Fibroblast of skin of left biceps (primary cell): ENCODE measurements at places on chromosomes 13 and 19.

DNA sequence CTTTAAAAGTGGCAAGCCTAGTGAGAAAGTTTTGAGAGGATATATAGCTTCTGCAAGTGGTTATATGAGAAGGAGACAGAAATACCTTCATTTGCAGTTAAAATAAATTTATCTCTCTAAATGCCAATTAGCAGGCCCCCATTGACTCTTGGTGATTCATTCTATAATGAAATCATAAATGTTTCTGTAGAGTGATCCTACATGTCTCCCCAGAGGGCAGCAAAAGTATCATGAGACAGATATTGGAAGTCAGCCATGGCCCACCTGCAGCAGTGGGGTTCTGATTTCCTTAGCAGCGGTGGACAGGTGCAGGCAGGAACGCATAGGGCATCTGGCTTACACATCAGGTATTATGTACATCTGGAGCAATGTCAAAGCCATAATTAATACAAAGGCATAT, 385.4 kb upstream of the SLC10A2 start:
- no peak for DNase-seq

DNA sequence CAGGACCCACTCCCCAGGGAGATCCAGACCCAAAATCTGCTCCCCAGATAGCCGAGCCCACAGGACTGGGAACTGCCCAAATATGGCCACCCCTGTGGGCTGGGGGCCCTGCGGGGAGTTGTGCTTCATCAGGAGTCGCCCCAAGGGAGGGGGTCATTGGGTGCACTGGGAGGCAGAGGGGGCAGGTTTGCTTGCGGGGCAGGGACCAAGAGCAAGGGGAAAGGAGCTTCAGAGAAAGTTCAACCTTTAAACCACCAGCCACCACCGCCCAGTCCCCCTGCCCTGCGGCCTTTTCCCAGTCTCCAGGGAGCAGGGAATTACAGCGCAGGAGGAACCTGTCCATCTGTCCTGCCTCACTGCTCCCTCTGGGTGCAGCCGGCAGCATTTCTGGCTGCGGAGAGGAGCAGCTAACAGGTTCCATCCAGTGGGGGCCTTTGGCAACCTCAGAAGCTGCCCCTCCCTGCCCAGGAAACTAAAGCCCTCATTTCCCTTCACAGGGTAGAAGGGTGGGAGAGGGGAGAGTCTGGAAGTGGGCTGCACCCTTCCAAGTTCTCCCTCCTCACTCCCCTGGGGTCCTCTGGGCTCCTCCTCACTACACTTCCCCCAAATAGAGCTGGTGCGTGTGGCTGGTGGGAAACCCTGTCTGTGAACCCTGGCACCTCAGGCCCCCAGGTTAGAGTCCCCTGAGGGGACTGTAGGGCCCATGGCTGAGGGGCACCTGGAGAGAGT, 13.8 kb upstream of the ASF1B start:
- no peak for DNase-seq

DNA sequence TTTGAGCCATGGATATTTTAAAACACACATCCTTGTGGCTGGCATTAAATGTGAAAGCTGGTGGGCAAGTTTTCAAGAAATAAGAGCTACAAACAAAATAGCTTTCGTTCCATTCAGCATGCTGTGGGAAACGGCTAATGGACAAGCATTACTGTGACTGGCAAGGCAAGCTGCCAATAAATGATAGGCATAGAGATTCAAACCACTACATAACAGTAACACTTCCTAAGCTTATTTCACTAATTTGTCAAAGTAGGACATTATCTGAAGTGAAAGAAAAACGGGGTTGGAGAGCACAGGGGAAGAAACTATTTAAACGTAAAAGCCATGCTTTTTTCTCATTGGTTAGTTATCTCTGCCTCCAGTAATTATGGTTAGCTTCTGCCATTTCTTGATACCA, 26.0 kb downstream of the OBI1 start:
- no peak for DNase-seq

DNA sequence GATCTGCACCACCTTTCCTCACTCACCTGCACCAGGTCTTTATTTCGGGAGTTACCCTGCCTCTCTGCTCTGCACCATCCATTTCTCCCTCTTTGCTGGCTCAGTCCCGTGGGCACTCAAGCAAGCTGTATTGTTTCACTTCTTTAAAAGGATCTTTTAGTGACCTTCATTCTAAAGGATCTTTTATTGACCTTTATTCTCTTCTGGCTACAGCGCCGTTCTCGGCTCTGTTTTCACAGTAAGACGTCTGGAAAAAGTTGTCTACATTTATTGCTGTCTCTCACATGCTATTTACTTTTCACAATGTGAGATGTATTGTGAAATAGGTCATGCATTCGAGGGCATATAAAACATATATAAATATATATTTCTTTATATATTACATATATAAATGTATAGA, 35.6 kb upstream of the ARGLU1 start:
- DNase-seq: no peak

DNA sequence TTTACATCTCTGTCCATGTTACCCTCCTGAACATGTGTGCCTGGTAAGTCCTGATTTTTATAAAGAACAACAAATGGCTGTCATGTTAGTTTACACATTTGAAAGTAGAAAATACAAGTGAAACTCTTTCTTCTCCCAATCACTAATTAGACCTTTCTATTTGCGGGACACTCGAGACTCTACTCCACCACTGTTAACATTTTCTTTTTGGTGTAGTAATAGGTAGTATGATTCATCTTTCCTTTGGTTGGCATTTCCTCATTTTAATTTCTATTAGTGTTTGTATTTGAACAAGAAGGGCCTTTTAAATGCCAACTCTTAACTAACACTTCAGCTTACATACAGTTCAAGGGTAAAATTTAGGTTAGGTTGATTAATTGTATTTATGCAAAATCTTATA, 371.1 kb downstream of the PCDH9 start:
- no peak for DNase-seq
